RWPE2 (cell line): ENCODE measurements at places on chromosomes 7 and 10.

DNA sequence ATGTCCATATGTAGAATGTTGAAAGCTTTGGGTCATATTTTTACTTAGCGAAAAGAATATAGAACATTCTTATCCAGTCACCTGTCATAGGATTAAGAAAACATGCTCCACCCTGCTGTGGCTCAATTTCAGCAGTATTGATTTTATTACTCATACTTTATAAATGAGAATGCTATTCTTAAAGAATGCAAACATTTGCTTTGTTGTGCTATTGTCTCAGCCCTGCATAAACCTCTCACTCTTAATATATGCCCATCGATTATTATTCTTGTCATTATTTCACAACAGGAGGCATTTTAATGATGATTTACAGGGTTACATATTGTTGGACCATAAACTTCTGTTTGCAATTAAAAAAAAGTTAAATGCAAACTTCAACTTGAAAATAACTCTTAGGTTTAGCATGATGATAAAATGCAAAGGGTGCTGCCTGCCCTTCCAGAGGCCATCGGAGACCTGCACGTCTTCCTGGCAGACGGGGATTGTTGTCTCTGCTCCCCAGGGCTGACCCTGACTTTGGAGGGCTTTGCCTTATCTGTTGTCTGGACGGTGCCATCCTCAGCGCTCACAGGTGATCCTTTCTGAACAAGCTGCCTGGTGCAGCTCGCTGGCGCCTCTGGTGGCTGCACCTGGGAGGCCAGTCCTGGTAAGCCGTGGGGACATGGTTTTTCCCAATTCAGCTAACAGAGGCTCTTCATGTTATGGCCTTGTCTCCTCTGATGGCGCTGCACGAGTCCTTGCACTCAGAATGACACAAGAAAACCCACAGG is 50.0 kb upstream of the SHH start:
- no peak for DNase-seq

DNA sequence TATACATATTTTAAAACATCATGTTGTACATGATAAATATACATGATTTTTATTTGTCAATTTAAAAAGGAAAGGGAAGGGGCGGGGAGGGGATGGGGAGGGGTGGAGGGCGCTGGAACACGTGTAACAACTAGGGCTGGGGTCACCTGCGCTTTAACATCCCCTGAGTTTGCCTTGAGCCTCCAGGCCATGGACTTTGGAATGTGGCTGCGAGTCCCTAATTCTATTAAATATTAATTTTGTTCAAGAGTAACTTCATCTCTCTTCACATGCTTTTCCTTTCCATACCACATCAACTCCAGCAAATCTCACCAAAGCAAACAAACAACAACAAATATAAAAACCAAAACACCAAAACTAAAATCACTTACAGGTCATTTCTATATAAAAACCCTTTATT is 10.6 kb downstream of the IFIT5 start:
- DNase-seq: no peak

- DNase-seq: no peak
Observed at GRCh38 chr7:138435231-138435919, 24.7 kb upstream of the TRIM24 start.

GRCh38 chr7:155300641-155301452 is 3.2 kb downstream of the INSIG1 start:
- DNase-seq: no peak

- no peak for DNase-seq
Observed at GRCh38 chr7:142711746-142712616, 37.3 kb upstream of the PRSS1 start.

- DNase-seq: no peak
Observed at GRCh38 chr7:116405810-116406209, 93.7 kb upstream of the CAV2 start.

GRCh38 chr10:33174674-33175434 is 159.6 kb downstream of the NRP1 start:
- DNase-seq: no peak
